Activated T-cell treated with anti-CD3 and anti-CD28 coated beads, Interleukin-2, amount 50 U/mL, for 24 hours (primary cell): ENCODE measurements at places on chromosomes 12 and 14.

DNA sequence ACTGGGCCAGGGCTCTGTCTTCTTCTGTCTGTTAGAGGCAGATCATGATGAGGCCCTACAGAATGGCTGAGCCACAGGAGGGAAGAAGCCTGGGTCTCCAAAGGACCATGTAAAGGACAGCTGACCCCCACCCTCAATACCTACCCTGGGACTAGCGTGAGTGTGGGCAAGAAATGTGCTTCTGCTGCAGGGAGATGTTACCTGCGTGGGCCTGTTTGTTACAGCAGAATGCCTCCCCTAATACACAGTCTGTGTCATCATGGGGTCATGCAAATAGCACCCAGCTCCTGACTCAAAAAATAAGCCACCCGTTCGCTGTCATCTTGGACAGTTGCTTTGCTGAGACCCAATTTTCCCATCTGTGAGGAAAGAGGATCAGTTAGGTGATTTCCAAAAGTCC lies 90.6 kb downstream of the CALM1 start:
- H3K27ac ChIP-seq: no peak overlapping the region
- peaks cover 15% of the 10 kb centered on the region for H3K4me1 ChIP-seq
- no peaks in the 10 kb centered on the region for H3K36me3 ChIP-seq
- DNase-seq: no peak
- H3K4me3 ChIP-seq: no peak overlapping the region
- H3K27me3 ChIP-seq: peaks cover 4% of the 10 kb centered on the region

DNA sequence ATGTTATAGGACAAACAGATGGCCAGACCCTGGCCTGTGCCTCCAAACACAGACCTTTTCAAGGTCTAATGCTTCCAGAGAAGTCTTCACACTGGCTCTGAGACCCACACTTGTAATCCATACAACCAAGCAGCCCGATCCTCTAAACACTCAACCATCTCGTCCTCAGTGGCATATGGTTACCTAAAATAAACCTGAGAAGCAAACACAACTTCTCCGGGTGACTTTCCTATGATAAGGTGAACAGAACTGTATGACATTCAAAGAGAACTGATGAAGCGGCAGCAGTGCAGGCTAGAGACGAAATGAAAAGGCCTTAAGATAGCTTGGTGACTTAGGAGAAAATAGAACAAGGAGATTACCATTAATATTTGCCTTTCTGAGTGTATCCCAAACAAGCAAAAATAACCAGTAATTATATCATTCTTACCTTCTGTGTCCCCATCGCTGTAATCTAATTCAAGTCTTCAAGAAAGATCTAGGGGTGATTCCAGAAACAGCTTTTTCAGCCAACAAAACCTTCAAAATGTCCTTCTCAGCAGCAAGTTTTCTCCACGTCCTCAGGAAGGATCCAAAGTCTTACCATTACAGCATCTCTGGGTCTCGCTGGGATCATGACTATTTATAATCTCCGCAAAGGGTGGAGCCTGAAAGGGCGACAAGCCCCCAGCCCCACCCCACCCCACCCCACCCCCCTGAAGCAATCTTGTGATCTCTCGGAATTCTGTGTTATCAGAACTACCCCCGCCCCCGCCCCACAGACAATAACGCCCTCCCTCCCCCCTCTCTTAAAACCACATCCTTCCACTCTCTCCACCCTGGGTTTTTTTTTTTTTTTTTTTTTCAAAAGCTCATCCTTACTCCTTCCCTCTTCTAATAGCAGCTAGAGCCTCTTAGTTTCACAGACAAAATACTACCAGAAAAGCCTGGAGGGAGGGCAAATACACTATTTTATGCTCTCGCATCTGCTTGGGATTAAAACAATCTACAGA lies at the start of gene SLC2A3:
TSS of gene SLC2A3 (minus strand) at position 598 of the 992 bp plus-strand sequence. CDS start at position 445, 153 bp downstream.
- H3K4me3 ChIP-seq: no peak within 1 kb of the TSS
- no peak within 1 kb of the TSS for H3K27ac ChIP-seq
- peak; percentile 79 for DNase-seq

- H3K27ac ChIP-seq: no peak overlapping the region
- peak; percentile 63 for DNase-seq
- H3K4me3 ChIP-seq: no peak overlapping the region
- H3K27me3 ChIP-seq: peaks cover 11% of the 10 kb centered on the region
- peaks cover 4% of the 10 kb centered on the region for H3K4me1 ChIP-seq
- H3K36me3 ChIP-seq: no peaks in the 10 kb centered on the region
Observed at GRCh38 chr14:72904840-72905561, 11.1 kb upstream of the DPF3 start.

GRCh38 chr12:94566345-94566744 lies 84.0 kb downstream of the TMCC3 start:
- H3K4me3 ChIP-seq: no peak overlapping the region
- peaks cover 9% of the 10 kb centered on the region for H3K4me1 ChIP-seq
- peaks cover 28% of the 10 kb centered on the region for H3K27me3 ChIP-seq
- H3K36me3 ChIP-seq: no peaks in the 10 kb centered on the region
- no peak overlapping the region for H3K27ac ChIP-seq

- DNase-seq: no peak
- no peak overlapping the region for H3K4me3 ChIP-seq
- H3K27me3 ChIP-seq: no peaks in the 10 kb centered on the region
- peaks cover under 1% of the 10 kb centered on the region for H3K36me3 ChIP-seq
- H3K4me1 ChIP-seq: peaks cover 56% of the 10 kb centered on the region
Observed at GRCh38 chr12:92543840-92544239, 158.9 kb upstream of the PLEKHG7 start.

DNA sequence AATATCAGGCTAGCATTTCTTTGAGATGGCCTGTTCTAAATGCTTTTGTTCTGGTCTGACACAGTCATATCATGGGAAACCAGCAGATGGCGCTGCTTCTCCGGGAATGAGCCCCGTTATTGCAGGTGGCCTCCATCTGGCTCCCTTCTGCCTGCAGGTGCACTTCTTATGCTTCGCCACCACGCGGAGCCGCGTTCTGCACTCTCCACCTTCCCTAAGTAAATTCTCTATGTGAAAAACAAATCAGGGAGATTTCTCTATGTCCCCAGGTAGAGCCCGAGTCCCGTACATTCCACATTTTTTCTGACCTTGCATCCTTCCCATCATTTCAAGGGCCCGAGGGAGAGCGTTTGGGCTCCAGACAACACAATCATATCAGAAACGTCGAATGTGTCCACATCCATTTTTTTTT lies 26.2 kb downstream of the GLRX5 start:
- no peak overlapping the region for H3K27ac ChIP-seq
- H3K4me3 ChIP-seq: no peak overlapping the region
- peaks cover 4% of the 10 kb centered on the region for H3K4me1 ChIP-seq
- H3K36me3 ChIP-seq: no peaks in the 10 kb centered on the region

DNA sequence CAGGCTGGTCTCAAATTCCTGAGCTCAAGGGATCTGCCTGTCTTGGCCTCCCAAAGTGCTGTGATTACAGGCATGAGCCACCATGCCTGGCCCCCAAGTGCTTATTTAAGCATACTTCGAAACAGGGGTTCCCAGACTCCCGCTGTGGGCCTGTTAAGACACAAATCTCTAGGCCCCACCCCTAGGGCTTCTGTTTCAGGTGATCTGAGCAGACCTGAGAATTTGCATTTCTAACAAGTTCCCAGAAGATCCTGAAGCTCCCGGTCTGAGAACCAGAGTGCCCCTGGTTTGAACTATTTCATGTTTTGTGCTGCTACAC lies 25.0 kb downstream of the GCH1 start:
- H3K36me3 ChIP-seq: peaks cover 22% of the 10 kb centered on the region
- H3K27ac ChIP-seq: no peak overlapping the region
- peaks cover 41% of the 10 kb centered on the region for H3K4me1 ChIP-seq
- no peak overlapping the region for H3K4me3 ChIP-seq

DNA sequence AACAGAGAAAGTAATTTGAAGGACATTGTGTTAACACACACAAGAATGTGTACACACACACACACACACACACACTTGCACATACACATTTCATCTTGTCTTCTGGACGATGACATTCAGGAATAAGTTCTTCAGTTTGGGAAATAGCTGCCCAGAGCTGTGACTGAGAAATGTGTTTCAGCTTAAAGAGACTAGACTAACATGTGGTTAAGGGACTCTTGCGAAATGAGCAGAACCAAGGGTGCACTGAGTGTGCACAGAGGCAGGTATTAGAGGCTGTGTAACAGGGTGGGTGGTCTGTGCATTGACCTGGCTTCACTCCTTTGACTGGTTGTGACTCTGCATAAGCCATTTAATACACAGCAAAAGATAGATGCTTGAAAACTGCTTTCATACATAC lies 29.4 kb upstream of the KCNA5 start:
- no peaks in the 10 kb centered on the region for H3K36me3 ChIP-seq
- H3K27me3 ChIP-seq: peaks cover 26% of the 10 kb centered on the region
- no peak overlapping the region for H3K27ac ChIP-seq
- DNase-seq: no peak
- no peaks in the 10 kb centered on the region for H3K4me1 ChIP-seq

DNA sequence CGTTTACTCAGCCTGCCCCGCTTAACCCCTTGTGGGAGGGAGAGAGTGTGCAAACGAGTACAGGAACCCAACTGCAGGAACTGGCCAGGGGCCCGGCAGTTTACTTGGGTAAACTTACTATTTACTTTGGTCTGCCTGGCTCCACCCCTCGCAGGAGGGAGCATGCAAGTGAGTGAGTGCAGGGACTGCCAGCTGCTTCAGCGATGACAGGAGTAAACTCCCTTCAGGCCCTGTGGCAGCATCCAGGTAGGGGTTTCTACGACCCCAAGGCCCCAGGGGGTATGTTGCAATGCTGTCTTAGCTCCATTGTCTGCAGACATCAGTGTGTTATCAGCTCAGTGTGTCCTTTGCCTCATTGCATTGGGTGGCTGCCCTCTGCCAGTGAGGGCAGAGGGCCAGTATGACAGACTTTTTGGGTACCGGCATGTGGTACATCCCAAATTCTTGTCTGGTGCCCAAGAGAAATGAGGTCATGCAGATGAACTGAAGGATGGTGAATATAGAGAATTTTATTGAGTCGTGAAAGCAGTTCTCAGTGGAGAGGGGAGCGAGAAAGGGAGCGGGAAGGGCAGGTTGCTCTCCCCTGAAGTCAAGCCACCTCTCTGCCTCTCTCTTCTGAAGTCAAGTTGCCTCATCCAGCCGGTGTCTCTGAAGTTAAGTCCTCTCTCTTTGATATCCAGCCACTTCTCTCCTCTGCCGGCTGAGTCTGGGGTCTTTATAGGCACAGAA lies 181.8 kb downstream of the FUT8 start:
- H3K27ac ChIP-seq: no peak overlapping the region
- no peaks in the 10 kb centered on the region for H3K27me3 ChIP-seq
- peaks cover 8% of the 10 kb centered on the region for H3K4me1 ChIP-seq
- H3K4me3 ChIP-seq: no peak overlapping the region
- peaks cover 21% of the 10 kb centered on the region for H3K36me3 ChIP-seq

DNA sequence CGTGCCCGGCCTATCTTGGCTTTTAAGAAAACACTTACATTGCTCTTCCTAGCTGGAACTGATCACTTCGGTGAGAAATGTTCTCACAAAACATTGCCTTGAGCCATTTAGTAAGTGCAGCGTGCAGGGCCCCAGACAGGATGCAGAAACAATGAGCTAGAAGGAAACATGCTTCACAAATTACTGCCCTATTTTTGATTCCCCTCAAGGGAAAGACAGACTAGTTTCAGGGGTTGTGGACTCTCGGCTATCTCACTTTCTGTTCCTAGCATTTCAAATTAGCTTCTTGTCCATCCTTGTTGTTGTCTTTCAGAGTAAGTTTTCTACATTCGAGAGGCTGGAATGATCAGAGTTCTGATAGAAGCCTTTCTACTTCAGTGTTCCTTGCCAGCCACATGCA lies 21.6 kb downstream of the TGFB3 start:
- H3K36me3 ChIP-seq: peaks cover 26% of the 10 kb centered on the region
- H3K4me1 ChIP-seq: no peaks in the 10 kb centered on the region
- H3K4me3 ChIP-seq: no peak overlapping the region
- DNase-seq: no peak
- no peaks in the 10 kb centered on the region for H3K27me3 ChIP-seq

DNA sequence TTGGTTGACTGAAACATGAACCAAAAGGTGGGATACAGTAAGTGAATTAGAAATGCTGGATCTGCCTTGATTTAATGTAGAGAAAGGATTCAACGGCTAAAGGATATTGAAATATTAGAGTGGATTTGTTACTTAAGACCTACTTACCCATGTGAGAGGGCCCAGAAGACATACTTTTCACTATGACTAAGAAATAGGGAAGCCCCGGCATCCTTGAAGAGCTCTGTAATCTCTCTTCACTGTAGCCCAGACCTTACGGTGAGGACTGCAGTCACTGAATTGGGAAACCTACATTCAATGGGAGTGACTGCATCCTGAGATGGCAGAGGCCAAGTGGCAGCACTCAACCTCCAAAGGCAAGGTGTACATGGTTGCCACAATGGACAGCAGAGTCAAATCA lies 52.5 kb downstream of the KANSL2 start:
- H3K4me1 ChIP-seq: no peaks in the 10 kb centered on the region
- peaks cover 25% of the 10 kb centered on the region for H3K27me3 ChIP-seq
- H3K4me3 ChIP-seq: no peak overlapping the region
- H3K36me3 ChIP-seq: no peaks in the 10 kb centered on the region

DNA sequence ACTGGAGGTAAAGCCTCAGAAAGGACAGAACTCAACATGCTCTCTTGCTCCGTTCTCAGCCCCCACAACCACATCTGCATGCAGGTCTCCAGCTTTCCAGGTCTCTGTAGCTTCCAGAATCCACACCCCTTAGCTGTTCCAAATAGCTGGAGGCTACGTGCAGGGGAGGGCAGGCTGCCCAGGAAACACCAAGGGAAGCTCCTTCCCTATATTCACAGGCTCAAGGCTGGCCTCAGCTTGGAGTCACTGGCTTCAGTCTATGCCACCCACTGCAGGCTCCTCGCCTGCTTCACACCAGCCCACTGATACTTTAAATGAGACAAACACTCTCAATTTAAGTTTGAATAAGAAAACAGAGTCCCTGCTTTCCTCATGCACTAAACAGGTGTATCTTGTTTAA lies 73.3 kb downstream of the ASCL4 start:
- H3K36me3 ChIP-seq: no peaks in the 10 kb centered on the region
- no peak overlapping the region for H3K4me3 ChIP-seq
- DNase-seq: no peak
- H3K27me3 ChIP-seq: peaks cover 60% of the 10 kb centered on the region
- peaks cover 3% of the 10 kb centered on the region for H3K4me1 ChIP-seq

DNA sequence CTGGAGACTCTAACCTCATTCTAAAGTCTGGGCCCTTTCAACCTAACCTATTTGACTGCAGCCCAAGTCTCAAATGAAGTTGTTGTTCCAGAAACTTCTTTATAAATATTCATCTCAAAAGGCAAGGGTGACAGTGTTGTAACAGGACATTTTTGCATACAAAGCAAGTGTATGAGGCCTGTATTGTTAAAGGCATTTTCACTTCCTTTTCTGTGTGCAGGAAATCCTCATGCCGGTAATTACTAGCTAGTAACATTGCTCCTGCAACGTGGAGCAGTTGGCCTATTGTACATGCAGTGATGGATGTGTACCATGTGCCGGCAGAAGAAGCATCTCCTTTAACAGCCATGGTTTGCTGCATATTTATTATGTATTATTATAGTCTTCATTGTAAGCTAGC lies 156.5 kb upstream of the RMST start:
- H3K4me1 ChIP-seq: no peaks in the 10 kb centered on the region
- no peak overlapping the region for H3K4me3 ChIP-seq
- no peak for DNase-seq
- H3K27ac ChIP-seq: no peak overlapping the region
- peaks cover 20% of the 10 kb centered on the region for H3K27me3 ChIP-seq

DNA sequence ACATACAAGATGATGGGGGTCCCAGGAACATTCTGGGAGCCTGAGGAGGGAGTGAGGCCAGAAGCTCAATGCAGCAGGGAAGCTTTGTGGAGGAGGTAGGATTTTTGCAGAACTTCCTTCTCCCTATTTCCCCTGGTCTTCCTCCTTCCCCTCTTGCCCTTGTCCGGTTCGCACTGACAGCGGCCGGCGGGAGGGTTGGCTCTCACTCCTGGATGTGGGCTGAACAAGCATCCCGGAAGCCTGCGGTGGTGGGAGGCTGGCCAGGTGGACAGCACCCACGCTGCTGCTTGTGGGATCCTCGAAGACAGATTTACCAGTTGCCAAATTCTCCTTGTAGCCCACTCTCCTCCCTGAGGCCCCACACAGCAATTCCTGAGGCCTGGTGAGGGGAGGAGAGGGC lies 112.2 kb downstream of the KCNA5 start:
- no peak overlapping the region for H3K27ac ChIP-seq
- no peak for DNase-seq
